NCI-H1436 (cell line): ENCODE measurements at places on chromosomes 5 and 9.
A peak's percentile ranks its signal among the peaks of the same experiment; 100 is the strongest.

- DNase-seq, result peak; percentile 40
Observed at GRCh38 chr9:106862821-106863720, at the start of gene ZNF462. ZNF462 (plus strand) TSS chr9:106863166; CDS start chr9:106923384, 60,218 bp downstream.

GRCh38 chr9:105142406-105143135 lies 101.9 kb upstream of the SLC44A1 start:
- no peak for DNase-seq

DNA sequence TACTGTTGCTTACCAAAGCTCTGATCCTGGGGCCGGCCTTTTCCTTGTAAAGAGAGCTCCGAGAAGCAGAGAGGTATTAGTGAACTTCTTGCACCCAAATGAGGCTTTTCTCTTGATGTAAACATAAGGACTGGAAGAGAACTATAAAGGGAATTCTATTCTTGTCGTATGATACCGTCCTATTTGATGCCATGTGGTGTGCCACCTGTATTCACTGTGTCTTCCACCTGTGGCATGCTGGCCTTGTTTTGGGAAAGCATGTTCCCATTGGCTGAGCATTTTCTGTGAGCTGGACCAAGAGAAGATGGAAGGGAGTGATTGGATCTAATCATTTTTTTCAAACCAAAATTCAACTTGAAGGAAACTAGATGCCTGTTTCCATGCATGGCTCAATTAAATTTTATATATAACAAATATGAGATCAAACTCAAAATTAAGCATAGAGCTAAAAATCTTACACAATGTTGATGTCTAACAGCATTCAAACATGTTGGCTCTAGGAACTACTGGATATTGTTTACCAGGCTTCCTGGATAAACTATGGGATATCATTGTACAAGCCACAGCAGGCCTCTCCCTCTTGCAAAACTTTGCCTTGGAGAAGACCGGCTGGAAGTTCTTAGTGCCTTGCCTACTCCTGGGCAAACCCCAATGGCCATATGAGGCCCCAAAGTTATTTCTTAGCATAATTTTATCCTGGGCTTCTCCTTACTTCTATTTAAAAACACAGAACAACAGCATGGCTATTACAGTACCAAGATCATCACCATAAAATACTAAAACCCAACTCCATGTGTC lies 115.3 kb downstream of the TSSK1B start:
- DNase-seq, result no peak

- DNase-seq, result no peak
Observed at GRCh38 chr5:143134900-143135299, 268.6 kb downstream of the NR3C1 start.

- no peak for DNase-seq
Observed at GRCh38 chr5:132484391-132484725, 6.2 kb downstream of the IRF1 start.

DNA sequence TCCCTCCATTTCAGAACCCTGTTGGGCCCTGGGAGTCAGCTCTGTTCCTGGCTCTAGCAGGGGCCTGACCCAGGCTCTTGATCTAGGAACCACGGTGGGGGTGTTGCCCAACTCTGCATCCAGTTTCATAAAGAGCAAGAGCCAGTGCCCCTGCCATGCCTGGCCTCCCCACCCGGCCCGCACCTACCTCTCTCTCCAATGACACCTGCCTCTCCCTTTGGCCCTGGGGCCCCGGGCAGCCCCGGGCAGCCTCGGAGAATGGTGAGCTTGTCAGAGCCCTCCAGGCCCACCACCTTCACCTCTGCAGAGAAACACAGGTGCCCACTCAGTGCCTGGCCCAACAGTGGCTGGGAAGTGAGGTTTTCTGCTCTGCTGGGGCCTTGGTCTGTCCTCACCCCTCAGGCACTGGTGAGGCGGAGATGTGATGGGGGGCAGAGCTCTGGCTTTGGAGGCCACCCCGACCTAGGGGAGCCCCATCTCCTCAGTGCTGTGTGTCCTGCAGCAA lies 1.5 kb downstream of the FCN1 start:
- DNase-seq, result no peak

DNA sequence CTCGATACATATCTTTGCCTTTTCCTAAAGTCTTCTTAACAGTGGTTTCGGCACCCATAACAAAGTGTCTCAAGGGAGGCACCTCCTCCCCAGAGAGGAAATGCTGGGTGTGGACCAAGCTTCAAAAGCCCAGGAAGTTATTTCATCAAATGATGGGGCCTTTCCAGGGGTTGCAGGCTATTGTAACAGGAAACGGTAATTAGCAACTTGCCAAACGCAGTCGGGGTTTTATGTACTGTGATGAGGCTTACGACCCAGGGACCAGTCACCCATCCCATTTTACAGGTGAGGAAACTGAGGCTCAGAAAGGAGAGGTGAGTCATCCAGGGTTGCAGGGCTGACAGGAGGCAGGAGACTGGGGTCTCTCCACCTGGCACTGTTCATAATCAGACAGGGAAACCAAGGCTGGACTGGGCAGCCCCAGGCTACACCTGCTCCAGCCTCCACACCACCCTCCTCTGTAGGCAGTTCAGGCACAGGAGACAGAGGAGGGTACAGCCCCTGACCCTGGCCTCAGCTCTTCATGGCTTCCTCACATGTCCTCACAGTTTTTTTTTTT lies 30.0 kb upstream of the SUSD3 start:
- peak; percentile 69 for DNase-seq

GRCh38 chr9:90986161-90986560 lies 184.5 kb downstream of the SYK start:
- no peak for DNase-seq
